ENCODE measurements at places on chromosomes 7 and 10.

GRCh38 chr7:30420662-30421061, 57.9 kb downstream of the NOD1 start:
- DNase-seq: no peak

DNA sequence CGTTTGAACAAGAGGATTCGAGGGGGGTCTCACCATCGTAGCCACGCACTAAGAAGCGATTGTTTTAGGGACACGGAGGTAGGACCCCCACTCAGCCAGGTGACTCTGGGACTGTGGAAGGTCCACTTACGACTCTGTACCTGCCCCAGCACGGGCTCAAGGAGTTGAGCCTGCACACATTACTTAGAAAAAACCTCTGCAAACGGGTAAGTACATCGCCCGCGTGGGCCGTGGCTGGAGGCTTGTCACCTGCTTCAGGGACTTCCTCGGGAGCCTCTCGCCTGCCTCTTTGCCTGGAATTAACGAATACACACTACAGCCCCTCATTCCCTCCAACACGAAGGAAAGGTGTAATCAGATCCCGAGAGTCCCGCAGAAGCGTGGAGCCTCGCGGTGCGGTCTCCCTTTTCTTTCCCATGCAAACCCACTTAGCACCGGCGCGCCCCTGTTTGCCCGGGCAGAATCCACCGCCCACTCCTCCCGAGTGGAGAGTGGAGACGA, 826 bp downstream of the PODXL start:
- DNase-seq: no peak

GRCh38 chr10:43258562-43259212, 8.2 kb downstream of the RASGEF1A start:
- DNase-seq: no peak

GRCh38 chr10:43957267-43958070, 308.8 kb upstream of the ZNF32 start:
- DNase-seq: no peak

DNA sequence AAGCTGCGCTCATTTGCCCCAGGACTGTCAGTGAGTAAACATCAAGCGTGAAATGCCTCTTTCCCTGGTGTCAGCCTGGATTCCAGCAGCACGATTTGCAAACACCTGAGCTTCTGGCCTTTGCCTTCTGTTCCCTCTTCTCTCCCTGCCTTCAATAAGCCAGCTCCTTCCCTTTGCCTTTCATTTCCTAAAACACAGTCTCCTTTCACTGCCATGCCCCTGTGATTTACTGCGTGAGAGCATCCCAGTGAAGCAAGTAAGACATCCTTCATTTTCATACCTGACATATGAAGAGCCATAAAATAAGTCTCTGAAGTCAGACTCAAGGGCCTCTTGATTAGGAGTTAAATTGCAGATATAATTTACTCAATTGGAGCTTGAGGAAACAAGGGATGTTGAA, 681.8 kb downstream of the TYW1 start:
- DNase-seq: no peak

- peak; percentile 91 for DNase-seq
Measured at GRCh38 chr7:116782177-116782711, 80.1 kb upstream of the CAPZA2 start.

DNA sequence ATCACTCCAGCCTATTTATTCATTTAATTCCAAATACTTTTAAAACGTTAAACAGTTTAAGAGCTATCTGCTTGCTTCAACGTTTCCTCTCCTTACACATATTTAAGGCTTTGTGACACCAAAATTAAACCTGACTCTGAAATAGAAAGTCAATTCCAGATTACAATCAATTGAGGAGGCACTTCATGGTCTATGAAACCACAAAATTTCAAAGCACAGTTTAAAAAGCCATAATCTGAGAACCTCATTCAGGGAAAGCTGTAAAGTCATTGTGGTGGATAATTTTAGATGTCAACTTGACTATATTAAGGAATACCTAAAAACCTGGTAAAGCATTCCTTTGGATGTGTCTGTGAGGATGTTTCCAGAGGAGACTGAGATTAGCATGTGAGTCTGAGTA, 6.2 kb downstream of the SNX13 start:
- DNase-seq: no peak

- DNase-seq: no peak
Measured at GRCh38 chr10:109941236-109941862, 18.0 kb upstream of the XPNPEP1 start.

DNA sequence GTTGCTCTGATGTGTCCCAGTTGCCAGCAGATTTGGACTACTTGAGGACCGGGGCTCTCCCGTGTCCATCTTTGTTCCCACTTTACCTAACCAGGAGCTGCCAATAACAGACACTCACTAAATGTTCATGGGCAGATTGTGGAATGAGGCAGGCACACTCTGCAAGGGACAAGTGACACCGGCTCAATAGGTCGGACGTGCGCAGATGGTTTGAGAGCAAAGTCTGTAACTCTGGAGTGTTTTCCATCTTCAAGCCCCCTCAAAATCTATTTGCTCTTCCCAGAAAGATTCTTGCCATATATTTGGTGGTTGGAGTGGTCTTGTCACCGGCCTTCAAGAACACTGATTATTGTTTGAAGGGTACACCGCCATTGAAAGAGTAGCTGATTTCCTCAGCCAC, 47.2 kb downstream of the THNSL1 start:
- DNase-seq: no peak

DNA sequence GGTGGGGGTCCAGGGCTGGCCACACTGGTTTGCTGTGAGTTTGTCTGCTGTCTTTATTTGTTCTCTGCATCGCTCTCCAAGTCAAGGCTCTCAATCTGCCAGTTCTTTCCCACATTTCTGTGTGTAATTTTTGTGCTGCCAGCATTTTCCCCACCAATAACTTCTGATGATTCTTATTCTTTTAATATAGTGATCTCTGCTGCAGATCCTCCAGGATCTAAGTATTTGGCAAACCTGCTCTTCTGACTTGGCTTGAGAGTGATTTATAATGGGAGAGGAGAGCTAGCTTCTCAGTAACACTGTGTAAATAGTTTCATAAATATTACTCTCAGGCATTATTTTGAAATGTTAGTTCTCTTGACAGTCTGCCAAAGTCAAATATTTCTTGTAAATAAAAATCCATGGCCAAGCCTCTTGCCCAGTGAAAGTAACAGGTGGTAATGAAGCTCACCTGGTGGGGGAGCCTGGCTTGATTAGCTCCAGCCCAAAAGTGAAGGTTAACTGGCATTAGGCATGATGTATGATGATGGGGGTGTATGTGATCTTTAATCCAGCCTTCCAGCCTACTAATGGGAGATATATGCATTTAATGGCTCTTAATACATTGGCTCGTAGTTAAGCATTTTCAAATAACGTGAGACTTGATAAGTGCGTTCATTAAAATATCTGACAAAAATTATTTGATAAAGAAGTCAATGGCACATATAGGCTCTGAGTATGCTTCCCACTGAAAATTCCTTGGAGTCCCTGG, 1055.9 kb downstream of the KCNMA1 start:
- DNase-seq: no peak

DNA sequence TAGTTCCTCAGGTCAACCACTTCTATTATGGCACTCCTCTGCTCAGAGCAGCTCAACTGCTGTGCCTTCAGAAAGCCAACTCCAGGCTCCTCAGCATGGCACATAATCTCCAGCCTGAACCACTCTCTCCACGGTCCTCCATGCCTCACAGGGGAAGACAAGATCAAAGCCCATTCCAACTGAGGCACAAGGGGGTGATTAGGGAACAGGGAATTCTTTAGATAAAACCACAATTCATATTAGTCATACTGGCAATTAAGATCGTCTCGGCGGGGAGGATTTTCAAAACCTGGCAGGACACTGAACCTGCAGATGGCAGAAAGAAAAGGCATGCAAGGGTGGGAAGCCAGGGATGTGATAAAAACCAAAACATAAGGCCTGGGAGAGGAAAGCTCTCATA, 361.6 kb downstream of the FGFR2 start:
- no peak for DNase-seq

- no peak for DNase-seq
Measured at GRCh38 chr7:110835218-110835617, 255.7 kb upstream of the LRRN3 start.

DNA sequence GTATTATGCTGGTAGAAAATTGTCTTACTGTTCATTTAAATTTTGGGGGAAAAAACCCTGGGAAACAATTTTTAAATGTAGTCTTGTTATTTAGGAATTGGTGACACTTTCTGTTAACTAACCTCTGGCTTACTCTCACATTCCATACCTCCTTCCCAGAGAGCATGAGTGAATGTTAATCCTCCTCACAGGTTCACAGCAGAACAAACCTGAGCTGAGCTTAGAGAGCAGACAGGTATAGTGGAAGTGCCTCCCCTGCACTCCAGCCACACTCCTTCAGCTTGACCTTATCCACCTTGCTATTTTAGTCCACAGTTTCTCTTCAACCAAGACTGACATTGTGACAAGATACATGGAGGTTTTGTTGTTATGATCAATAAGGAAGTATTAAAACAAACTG, 235.9 kb downstream of the FOXP2 start:
- DNase-seq: no peak

GRCh38 chr7:110698576-110698975, 392.4 kb upstream of the LRRN3 start:
- DNase-seq: no peak

GRCh38 chr7:150941351-150942000, 36.6 kb downstream of the KCNH2 start:
- DNase-seq: no peak

DNA sequence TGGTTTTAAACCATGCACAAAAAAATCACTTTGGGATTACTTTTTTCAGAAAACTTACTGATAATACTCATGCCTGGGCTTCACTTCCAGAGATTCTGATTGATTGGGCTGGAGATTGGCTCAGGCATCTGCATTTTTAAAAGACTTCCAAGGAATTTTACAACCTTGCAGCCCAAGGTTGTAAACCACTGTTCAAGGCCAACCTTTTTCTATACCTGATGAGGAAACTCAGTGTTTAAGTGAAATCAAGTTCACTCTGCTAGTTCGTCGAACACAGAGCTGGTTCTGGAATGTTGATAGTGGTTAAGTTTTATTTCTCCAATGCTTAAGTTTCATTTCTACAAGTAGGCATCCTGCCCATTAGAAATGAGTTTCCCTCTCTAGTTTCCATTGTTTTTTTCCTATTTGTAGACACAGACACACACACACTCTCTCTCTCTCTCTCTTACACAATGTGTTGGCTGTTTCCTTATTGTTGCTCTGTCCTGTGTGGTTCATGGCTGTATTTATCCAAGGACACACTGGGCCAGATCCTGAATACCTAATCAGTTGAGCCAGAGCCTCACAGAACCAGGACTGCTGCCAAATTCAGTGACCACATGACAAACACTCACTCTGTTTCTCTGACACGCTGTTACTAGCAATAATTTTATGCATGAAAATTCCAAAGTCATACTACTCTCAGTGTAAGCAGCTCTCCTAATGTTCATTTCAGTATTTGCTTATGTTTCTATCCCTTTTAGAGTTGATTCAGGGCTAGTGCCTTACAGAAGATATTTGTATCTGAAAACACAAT, 3.7 kb upstream of the IFIT1B start:
- peak; percentile 85 for DNase-seq

DNA sequence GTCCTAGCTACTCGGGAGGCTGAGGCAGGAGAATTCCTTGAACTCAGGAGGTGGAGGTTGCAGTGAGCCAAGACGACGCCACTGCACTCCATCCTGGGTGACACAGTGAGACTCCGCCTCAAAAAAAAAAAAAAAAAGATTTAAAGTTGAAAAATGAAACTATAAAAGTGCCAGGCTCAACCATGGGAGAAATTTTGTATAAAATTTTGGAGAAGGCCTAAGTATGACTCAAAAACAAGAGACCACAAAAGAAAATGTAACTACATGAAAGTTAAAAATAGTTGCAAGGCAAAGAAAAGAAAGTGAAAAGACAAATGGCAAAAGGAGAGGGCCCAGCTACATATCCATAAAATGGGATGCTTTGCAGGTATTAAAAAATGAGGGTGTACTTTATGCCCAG, 104.1 kb downstream of the ARHGAP22 start:
- DNase-seq: no peak

GRCh38 chr10:30056767-30057355, 2.5 kb downstream of the JCAD start:
- DNase-seq: peak; percentile 32

- DNase-seq: no peak
Measured at GRCh38 chr7:155991470-155991869, 179.2 kb upstream of the SHH start.

DNA sequence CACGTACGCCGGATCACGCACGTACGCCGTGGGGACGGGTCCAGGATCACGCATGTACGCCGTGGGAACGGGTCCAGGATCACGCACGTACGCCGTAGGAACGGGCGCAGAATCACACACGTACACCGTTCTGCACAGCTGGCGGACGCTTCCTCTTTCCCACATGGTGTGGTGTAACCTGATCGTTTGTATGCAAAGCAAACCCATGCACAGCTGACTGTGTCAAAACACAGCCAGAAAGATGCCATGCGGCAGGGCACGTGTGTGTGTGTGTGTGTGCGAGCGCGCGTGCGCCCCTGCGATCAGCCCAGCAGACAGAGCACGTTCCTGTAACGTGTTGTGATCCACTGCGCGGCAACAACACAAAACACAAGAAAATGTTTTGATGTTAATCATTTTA, 573.6 kb downstream of the DNAJB6 start:
- DNase-seq: no peak
